D721Med (cell line): ENCODE measurements at places on chromosomes 2 and 18.

GRCh38 chr2:158719403-158719802 is 75.7 kb upstream of the DAPL1 start:
- DNase-seq, result no peak

GRCh38 chr2:237412988-237413776 is 782 bp downstream of the COL6A3 start:
- DNase-seq, result no peak

DNA sequence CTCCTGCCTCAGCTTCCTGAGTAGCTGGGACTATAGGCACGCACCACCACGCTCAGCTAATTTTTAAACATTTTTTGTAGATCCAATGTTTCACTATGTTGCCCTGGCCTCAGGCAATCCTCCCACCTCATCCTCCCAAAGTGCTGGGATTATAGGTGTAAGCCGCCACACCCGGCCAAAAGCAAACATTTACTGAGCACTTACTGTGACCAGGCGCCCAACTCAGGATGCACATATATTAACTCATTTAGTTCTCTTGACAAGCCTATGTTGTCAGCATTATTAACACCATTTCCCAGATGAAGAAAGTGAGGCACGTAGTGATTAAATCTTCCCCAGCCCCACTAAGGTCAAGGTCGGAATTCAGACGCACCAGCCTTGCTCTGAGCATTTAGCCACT is 41.1 kb downstream of the TMEM37 start:
- DNase-seq, result no peak

GRCh38 chr2:185278761-185279160 is 459.8 kb upstream of the FSIP2 start:
- DNase-seq, result no peak
